ENCODE measurements at places on chromosomes 16 and 17. TPM values are rescaled to one million over a fixed set of nuclear protein-coding genes. Genes with fewer than 3 reads are reported as not detected.

DNA sequence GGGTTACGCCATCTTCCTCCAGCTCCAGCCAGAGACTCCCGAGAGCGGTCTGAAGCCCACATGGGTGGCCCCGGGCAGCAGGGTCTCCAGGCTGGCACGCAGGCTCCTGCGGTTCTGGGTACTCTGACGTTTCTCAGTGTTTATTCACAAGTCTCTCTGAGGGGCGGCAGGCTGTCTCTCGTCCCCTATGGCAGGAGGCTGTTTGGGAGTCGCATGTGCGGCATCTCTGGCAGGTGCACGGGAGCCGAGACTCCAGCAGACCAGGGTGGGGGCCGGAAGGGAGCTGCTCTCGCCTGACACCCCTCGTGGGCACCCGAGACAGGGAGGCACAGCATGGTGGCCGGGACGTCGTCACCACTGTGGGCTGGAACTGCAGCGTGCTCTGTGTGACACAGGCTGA is 48.1 kb downstream of the ZNF778 start:
- no peak for DNase-seq

DNA sequence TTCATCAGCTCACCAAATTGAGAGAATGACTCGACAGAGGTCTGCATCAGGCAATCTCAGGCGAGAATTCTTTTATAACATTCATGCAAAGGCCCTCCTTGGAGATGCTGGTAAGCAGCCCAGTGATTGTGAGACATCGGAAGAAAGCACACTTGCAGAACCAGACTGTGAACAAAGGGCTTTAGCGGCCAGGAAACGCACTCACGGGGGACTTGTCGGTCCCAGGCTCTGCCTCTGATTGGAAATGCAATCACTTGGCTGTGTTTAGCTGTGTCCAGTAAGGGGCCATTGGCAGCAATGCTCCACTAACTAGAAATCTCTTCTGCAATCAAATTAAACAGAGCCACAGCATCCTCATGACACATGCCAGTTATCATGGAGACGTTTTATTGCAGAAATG is 226.7 kb upstream of the CDH13 start:
- no peak for DNase-seq

DNA sequence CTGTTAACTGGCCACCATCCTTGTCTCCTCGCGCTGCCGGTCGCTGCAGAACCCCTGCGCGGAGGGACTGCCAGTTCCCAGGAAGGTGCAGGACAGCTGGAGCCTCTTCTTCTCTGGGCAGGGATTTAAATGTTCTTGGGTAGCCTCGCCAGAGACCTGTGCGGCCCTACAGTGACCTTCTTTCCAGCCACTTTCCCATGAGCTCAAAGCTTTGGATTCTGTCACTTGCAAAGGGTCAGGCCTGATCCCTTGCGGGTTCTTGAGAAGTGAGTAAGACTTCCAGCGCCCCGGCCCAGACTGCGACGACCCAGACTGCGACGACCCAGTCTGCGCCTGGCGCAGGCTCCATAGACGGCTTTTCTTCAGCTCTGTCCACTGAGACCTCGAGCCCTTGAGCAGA is 1.4 kb upstream of the SLFN5 start:
- DNase-seq = no peak

GRCh38 chr17:33522623-33523022 is 229.5 kb upstream of the ASIC2 start:
- no peak for DNase-seq

DNA sequence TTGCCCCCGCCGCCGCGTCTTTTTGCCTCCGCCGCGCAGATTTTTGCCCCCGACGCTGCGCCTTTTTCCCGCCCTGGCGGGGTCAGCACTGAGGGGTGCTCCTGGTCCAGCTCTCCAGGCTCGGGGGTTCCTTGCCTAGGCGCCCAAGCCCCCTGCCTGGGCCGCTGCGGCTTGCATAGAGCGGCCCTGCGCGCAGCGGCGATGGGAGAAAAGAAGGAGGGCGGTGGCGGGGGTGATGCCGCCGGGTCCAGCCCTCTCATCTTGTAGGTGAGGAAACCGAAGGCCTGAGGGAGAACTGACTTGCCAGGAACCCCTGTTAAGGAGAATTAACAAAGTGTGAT is 330.8 kb upstream of the WSB1 start:
- no peak for DNase-seq

GRCh38 chr17:4109449-4109848 is 33.4 kb downstream of the ZZEF1 start:
- DNase-seq = no peak

DNA sequence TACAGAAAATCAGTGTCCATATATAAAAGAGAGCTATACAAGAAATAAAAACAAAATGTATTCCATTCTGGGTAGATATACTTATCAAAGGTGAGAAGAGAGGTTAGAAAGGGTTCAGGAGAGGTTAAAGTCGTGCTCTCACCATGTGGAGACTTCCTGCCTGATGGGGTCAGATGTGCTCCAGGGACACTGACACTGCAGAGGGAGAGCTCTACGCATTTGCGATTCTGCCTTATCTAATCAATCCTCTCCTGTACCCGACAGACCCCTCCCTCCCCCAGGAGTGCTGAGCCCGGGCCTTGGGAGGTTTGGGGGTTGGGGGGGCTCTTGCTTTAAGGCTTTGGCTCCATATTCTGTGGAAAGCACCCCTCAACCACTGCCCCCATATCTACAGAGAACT is 16.6 kb upstream of the SLC5A11 start:
- DNase-seq = no peak

- no peak for DNase-seq
These were observed 60.6 kb upstream of the DHX40 start for GRCh38 chr17:59504821-59505220.

DNA sequence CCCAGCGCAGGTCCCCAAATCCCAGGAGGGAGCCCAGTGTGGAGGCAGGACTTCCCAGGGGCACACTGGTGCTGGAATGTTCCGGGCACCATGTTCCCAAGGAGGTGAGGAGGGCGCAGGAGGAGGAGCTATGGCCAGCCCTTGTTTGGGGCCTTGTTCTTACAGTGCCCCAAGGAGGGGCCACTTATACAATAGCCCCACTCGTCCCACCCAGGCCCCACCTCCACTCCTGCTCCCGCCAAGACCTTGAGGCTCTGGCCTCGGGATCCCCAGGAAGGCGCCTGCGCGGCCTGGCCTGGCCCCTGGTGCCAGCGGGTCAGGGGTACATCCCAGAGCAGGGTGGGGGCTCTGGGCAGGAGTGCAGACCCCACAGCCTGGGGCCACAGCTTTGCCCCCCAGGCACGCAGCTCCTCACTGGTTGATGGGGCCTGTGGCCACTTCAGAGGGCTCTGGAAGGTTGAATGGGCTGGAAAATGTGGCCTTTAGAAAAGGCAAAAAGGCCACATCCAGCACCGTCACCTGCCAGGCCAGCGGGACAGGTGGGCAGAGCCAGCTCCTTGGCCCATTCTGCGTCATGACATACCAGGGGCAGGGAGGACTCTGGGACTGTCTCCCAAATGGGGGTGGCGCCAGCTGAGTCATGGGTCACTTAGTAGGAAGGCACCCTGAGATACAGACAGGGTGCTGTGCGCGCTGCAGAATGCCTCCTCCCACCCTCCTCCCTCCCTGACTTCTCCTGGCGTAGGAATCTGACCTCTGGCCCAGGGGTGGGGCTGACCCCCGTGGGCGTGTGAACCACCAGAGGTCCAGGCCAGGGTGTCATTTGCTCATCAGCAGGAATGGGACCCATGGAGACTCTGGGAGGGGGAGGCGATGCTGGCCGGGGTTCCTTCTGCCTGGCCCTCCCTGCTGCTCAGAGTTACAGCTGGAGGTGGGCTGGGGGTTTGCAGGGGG is 32.3 kb upstream of the PVALEF start:
- no peak for DNase-seq

GRCh38 chr17:61380217-61380835 is 19.3 kb upstream of the TBX2 start:
- no peak for DNase-seq

DNA sequence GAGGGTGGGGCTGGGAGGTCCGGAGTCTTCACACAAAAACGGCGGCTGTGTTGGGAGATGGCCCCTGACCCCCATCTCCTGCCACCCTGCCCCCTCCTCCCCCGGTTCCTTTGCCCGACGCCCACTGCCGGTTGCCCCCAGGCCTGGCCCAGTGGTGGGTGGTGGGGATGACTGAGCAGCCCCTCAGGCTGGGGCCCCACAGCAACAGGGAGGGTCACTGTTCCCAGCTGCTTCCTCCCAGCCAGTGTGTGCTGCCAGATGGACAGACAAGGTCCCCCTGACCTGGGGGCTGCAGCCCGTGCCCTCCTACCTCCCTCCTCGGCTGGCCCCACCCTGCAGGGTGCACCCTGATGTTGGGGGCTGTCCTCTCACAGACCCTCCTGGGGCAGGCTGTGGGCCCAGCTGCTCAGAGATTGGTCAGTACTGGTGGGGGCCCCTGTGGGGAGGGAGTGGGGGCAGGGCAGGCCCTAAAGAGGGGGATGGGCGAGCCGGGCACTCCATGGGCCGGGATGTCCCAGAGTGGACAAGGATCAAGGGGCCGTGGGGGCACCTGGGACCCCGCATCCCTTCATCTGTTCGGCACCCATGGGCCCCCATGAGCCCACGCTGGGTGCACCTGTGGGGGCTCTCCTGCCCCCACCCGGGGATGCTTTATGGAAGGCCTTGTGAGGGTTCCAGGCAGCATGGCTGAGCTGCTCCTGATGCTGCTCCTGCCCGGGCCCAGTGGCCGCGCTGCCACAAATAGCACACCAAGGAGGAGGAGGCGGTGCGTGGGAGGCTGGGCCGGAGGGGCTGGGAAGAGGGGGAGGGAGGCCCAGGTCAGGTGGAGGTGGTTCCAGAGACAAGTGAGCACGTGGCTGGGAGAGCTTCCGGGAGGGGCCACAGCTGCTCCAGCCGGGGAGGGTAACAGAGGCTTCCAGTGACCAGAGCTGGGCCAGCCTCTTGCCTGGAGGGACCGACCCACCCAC is 5.1 kb downstream of the C1QTNF8 start:
- no peak for DNase-seq

DNA sequence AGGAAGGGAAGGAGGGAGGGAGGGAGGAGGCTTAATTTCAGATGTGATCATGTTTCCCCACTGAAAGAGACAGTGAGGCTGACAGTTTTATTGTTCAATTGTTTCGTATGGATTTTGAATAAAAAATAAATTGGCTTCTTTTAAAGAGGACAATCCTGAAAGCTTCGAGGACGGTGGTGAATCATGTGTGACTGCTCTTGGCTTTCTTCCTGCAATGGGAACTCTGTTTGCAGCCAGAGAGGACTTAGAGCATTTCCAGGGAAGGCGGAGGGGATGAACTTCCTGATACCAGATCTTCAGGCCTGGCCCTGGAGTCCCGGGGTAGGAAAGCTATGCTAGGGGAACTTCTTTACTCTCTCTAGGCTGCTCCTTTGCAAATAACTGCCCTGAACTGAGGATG is 72.8 kb upstream of the C16orf82 start:
- DNase-seq = no peak

DNA sequence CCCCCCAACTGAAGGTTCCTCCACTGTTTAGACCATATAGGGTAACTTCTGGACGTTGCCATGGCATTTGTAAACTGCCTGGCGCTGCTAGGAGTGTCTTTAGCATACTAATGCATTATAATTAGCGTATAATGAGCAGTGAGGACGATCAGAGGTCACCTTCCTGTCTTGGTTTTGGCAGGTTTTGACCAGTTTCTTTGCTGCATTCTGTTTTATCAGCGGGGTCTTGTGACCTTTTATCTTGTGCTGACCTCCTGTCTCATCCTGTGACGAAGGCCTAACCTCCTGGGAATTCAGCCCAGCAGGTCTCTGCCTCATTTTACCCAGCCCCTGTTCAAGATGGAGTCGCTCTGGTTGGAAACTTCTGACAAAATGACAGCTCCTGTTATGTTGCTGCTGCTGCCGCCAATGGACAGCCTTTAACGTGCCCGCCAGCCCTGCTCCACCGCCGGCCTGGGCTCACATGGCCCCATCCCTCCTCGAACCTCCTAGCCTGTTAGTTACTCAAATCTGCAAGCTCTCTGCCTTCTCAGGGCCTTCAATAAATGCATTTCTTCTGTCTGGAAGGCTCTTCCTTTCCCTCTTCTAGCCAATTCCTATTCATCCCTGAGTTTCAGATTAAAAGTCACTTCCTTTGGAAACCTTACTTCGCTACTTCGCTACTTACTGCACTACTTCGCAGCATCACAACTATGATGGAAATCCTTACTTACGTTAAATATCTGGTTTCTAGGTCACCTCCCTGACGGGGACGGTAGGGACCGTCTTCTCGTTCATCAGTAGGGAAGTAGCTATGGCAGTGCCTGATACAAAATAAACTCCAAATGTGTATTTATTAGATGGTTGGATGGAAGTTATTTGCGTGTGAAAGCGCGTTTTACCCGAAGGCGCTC is 640 bp upstream of the NAGLU start:
- no peak for DNase-seq

DNA sequence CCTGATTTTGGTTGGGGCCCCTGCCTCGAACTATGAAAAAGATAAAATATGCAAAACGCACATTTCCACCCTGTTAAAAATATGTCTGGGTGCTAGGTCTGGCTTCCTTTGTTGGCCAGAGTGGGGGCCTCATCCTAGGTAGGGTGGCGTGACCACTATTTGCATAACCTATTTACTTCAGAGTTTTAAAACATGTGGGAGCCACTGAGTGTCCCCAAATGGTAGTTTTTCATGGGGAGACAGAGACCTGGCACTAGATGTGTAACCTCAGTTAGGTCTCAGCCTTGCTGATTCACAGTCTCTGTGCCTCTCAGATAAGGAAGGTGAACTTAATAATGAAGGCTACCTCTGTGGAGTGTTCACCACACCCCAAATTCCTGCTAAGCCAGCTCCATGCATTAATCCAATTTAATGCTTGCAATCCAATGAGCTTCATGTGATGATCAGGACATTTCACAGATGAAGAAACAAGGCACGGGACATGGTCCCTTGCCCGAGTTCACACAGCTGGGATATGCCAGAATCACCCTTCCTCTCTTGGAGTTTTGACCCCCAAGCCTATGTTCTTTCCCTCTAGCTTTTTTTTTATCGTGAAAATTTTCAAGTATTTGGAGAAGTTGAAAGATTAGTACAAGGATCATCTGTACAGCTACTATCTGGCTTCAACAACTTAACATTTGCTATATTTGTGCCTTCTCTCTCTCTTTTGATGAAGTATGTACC is 103.4 kb downstream of the IRF8 start:
- no peak for DNase-seq

GRCh38 chr17:81234940-81235821 is 3.7 kb downstream of the TEPSIN start:
- no peak for DNase-seq

TOX3 gene
- total RNA-seq = not detected

HOXB3 gene
- total RNA-seq = 1.3 TPM

TBC1D16 gene
- 20.3 TPM for total RNA-seq

CCL14 gene
- not detected for total RNA-seq

KRTAP4-4 gene
- not detected for total RNA-seq

KRT39 gene
- total RNA-seq = not detected

PIK3R6 gene
- not detected for total RNA-seq

CES5A gene
- not detected for total RNA-seq
